Muscle of arm (tissue), 14 donors: ENCODE measurements at places on chromosomes 7 and 10. TPM values are rescaled to one million over a fixed set of nuclear protein-coding genes. Genes with fewer than 3 reads are reported as not detected.

DNA sequence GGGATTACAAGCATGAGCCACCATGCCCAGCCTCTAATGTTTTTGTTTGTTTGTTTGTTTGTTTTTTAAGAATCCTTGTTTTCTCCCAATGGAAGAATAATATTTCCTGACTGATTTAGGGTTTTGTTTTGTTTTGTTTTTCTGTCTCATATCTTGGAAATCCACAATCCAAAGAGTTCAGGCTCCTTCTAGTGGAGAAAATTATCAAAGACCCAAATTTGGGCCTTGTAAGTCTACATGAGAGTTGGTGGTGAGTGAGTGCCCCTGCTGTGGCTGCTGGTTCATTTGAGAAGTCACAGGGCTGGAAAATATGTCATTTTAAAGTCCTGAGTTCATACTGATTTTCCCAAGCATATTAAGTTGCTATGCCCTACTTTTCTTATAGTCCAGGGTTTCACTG is 33.5 kb upstream of the KLHL7 start:
- no peak for DNase-seq

- no peak for DNase-seq
These were observed 365.1 kb upstream of the NFE2L3 start for GRCh38 chr7:25786936-25787335.

GRCh38 chr7:12481722-12482121 is 78.1 kb upstream of the VWDE start:
- DNase-seq, result no peak

- no peak for DNase-seq
These were observed 1148.0 kb upstream of the CELF2 start for GRCh38 chr10:9869606-9870176.

The AUTS2 gene
- 60.0 TPM for polyA plus RNA-seq

The CREM gene
- polyA plus RNA-seq, result 46.3 TPM

The CC2D2B gene
- 1.9 TPM for polyA plus RNA-seq
